ENCODE measurements at places on chromosomes 3 and 15. TPM values are rescaled to one million over a fixed set of nuclear protein-coding genes. Genes with fewer than 3 reads are reported as not detected.

RLBP1 gene
- total RNA-seq, result not detected

ARGFX gene
- not detected for total RNA-seq

SAMD7 gene
- not detected for total RNA-seq

GABRA5 gene
- not detected for total RNA-seq

PROS1 gene
- total RNA-seq, result 1.3 TPM

CPB1 gene
- not detected for total RNA-seq

RBP2 gene
- total RNA-seq, result not detected

RARRES1 gene
- not detected for total RNA-seq

CHRNB4 gene
- total RNA-seq, result not detected

NDN gene
- 3.6 TPM for total RNA-seq

LMLN gene
- 5.5 TPM for total RNA-seq

MEIS2 gene
- not detected for total RNA-seq

SEC61A1 gene
- total RNA-seq, result 194 TPM

C3orf52 gene
- 13.0 TPM for total RNA-seq

ACTRT3 gene
- 1.1 TPM for total RNA-seq

KIF15 gene
- 26.5 TPM for total RNA-seq

EPHB3 gene
- total RNA-seq, result not detected

FBXW12 gene
- total RNA-seq, result 0.14 TPM

SLC9C1 gene
- total RNA-seq, result not detected

OCA2 gene
- total RNA-seq, result not detected

TM4SF18 gene
- not detected for total RNA-seq

PPP1R14D gene
- not detected for total RNA-seq

ZNF860 gene
- total RNA-seq, result 0.19 TPM

PRKCI gene
- total RNA-seq, result 19.7 TPM

LDHAL6B gene
- total RNA-seq, result not detected

ECE2 gene
- total RNA-seq, result not detected

LRRC31 gene
- not detected for total RNA-seq

CMC1 gene
- total RNA-seq, result 21.3 TPM

RASGRF1 gene
- total RNA-seq, result not detected

CCR5 gene
- total RNA-seq, result 2.3 TPM

GOLGA6B gene
- not detected for total RNA-seq

ZNF662 gene
- total RNA-seq, result 0.12 TPM

CSK gene
- 332 TPM for total RNA-seq

IL17RD gene
- total RNA-seq, result 0.26 TPM

PRICKLE2 gene
- not detected for total RNA-seq

SPTSSB gene
- not detected for total RNA-seq

SLC22A13 gene
- total RNA-seq, result 0.47 TPM

CLDN18 gene
- not detected for total RNA-seq

CNTN4 gene
- not detected for total RNA-seq

NR1D2 gene
- total RNA-seq, result 3.1 TPM

SPATA12 gene
- total RNA-seq, result not detected

LRRC34 gene
- total RNA-seq, result 4.7 TPM

ARRDC4 gene
- total RNA-seq, result 1.0 TPM

SCN10A gene
- not detected for total RNA-seq

ZBED2 gene
- 596 TPM for total RNA-seq

CD86 gene
- 1.4 TPM for total RNA-seq

ATP13A3 gene
- total RNA-seq, result 181 TPM

FBXL22 gene
- total RNA-seq, result 0.80 TPM

C2CD4A gene
- total RNA-seq, result 0.05 TPM

LSAMP gene
- total RNA-seq, result not detected
